ENCODE measurements at places on chromosomes 1 and 21.

GRCh38 chr1:30102605-30103004 lies 620.8 kb downstream of the MATN1 start:
- DNase-seq = no peak

DNA sequence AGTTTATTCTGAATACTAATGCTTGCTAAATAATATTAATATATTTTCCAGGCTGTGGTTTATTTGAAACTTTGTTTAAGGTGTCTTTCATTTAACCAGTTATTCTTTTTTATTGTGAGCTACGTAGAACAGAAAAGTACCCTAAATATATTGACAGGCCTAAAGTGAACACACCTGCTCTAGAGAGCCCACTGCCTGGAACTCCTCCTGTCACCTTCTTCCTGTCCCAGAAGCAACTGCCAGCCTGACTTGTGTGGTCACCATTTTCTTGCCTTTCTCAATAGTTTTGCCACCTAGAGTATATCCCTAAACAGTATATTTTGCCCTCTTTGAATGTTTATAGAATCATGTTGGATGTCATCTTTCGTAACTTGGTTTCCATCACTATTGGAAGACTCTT lies 48.5 kb downstream of the SCCPDH start:
- no peak for DNase-seq

GRCh38 chr1:57500136-57500830 lies 76.4 kb upstream of the DAB1 start:
- no peak for DNase-seq

DNA sequence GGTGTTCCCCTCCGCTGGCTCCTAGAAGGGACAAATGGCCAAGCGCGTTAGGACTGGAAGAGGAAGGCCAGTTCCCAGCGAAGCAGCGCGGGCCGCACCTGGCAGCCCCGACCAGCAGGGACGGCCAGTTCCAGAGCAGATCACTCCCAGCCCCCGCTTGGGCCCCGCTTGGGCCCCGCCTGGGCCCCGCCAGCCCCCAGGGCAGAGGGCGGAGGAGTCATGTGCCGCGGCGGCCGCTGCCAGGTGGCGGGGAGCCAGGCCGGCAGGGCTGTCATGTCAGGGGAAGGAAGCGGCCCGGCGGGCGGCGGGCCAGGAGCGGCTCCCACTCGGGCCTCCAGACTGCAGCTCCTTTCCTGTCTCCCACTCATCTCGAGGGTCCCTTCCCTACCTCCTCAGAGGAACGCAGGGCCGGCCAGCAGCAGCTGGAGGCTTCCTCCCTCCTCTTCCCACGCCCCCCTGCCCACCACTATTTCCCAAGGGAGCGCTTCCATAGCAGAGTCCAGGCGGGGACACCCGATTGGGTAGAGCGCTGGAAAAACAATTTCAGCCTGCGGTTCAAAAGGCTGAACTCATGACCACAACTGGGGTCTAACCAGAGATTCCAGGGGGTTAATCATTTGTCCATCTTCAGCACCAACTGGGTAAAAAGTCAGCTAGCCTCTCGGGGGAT lies 16.5 kb downstream of the ZNF697 start:
- DNase-seq = no peak

Measured in activated CD4-positive, alpha-beta T cell treated with anti-CD3 and anti-CD28 coated beads for 24 hours (primary cell).